ENCODE measurements at places on chromosomes 4 and X.
A peak's percentile ranks its signal among the peaks of the same experiment; 100 is the strongest.

- DNase-seq = peak; percentile 16
These were observed 2.6 kb downstream of the RAB28 start for GRCh38 chr4:13481569-13481968.

DNA sequence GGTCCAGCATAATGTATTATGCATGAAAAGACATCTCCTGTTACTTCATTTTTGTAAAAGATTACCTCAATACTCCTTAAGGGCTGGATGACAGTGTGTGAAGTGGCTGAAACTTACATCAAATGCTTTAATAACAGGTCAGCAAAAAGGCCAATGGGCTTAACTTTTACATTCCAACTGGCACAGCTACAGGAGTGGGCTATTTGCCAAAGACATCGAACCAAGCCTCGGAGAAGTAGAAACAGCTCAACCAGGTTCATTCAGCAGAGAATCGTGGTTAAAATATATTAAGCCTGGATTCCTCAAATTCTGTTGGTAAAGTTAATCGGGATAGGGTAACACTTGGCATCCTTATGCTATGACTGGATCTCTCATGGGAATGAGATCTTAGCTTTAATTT lies 639.7 kb downstream of the TRIML1 start:
- DNase-seq = peak; percentile 16

DNA sequence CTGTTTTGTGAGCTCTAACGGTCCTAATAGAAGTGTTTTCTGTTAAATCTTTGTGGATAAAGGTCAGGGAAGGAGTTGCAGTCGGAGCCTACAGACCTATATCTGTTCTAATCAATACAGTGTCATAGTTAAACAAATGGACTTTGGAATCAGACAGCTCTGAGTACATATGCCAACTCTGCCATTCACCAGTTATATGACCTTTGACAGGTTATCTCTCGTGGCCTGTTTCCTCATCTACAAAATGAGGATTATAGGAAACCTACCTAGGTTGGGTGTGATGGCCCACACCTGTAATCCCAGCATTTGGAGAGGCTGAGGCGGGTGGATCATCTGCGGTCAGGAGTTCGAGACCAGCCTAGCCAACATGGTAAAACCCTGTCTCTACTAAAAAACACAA lies 89.7 kb downstream of the MID1IP1 start:
- no peak for DNase-seq

- DNase-seq = no peak
These were observed 4.5 kb upstream of the ANXA5 start for GRCh38 chr4:121701263-121701662.

DNA sequence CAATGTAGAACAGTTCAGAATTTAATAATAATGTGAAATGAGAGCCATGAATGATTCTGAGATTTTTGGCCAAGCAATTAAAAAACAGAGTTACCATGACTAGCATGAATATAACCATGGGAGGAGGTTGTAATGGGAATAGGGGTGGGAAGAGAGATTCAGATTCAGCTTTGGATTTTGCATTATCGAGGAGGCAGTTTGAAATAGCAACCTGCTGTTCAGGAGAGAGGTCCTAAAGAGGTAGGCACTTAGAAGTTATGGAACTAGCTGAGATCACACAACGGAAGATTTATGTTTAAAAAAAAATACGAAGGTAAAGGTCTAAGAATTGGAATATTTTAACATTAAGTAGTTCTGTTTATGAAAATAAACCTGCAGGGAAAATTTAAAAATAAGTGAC lies 124.4 kb upstream of the TECRL start:
- DNase-seq = no peak

- DNase-seq = no peak
These were observed 91.9 kb downstream of the SEL1L3 start for GRCh38 chr4:25770847-25771246.

DNA sequence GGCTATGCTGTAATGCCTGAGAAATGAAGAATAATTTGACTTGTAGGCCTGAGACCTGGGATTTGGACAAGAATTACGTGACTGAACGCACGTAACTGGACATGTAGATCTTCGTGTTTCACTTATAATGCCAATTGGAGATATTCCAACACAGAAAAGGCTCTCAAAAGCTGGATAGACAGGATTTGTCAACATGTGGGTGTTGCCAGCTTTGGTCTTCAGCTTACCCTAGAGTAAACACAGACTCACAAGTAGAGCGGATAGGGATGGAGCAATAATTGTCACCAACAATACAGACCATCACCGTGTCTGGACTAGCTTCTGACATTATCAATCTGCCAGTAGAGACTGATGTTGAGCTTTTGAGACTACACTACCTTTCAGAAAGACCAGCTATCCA lies 1511.0 kb upstream of the ADGRL3 start:
- no peak for DNase-seq

- DNase-seq = no peak
These were observed 36.8 kb upstream of the NKX6-1 start for GRCh38 chr4:84535901-84536300.

GRCh38 chr4:27624749-27625148 lies 764.1 kb downstream of the STIM2 start:
- no peak for DNase-seq

GRCh38 chr4:149409555-149409962 lies 406.1 kb downstream of the IQCM start:
- DNase-seq = peak; percentile 53

DNA sequence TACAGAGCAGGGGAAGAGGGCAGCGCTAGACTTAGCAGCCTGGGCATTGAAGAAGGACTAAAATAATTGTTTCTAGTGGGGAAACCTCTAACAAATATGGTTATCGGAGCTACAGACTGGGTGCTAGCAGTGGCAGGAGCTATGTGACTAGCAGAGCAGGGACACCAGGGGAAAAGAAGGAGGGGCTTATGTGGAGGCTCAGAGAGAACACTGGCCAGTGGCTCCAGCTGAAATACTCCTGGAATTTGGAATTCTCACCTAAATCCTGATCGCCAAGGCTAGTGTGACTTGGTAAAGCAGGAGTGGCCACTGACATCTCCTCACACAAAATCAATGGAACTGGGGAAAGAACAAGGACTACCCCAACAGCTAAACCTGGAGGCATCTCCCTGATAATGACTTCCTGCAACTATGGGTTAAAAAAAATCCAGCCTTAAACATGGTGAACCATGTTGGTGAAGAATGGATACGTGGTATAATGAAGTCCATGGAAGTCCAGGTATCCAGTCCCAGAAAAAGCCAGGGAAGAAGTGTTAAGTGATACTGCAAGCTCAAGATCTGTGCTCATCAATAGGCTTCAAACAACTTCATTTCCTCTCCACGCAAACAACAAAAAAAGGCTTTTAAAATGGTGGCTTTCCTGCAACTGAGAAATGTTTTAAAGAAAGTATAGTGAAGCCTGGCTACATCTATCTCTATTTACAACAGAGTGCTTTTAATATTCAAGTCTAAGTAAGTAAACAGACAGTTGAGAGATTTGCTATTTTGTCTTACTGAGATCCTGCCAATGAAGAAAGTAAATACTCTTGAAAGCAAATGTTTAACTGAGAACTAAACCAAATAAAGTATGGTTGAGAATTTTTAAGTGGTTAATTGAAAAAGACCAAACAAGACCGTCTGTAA lies 1.8 kb downstream of the TAPT1 start:
- no peak for DNase-seq

GRCh38 chrX:15056044-15056443 lies 182.8 kb downstream of the MOSPD2 start:
- DNase-seq = peak; percentile 22

DNA sequence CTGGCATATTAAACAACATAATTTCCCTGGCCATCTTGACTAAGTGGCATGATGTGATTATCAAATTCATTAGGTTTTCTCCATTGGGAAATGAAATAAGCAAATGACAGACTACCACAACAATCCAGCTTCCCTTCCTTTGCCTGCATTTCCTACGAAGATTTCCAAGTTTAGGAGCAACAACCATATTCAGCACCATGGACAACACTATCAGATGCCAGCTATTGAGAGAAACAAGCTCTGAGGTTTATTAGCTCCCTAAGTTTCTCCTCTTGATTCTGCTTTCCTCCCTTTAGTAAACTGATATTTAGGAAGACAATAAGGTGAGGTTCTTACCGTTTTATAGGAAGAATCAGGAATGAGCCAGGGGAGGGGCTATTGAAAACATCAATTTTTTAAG lies 36.2 kb downstream of the DCX start:
- no peak for DNase-seq

GRCh38 chr4:124862261-124862660 lies 149.7 kb upstream of the ANKRD50 start:
- DNase-seq = no peak

DNA sequence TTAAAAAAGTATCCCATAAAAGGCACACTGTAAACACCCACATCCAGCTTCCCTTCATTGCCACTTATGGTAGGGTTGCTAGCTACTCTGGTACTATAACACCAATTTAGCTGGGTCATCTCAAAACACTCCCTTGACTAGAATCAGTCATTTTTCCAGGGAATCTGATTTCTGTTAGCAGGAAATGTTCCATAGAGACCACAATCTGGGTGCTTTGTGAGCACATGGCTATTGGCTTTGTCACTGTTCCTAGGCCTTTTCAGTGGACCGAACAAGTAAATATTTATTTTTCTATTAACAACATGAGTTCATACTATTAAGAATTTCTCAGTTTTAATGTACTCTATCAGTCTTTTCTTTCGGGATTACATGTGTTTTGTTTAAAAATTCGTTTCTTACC lies 404.7 kb upstream of the GNPDA2 start:
- DNase-seq = no peak

DNA sequence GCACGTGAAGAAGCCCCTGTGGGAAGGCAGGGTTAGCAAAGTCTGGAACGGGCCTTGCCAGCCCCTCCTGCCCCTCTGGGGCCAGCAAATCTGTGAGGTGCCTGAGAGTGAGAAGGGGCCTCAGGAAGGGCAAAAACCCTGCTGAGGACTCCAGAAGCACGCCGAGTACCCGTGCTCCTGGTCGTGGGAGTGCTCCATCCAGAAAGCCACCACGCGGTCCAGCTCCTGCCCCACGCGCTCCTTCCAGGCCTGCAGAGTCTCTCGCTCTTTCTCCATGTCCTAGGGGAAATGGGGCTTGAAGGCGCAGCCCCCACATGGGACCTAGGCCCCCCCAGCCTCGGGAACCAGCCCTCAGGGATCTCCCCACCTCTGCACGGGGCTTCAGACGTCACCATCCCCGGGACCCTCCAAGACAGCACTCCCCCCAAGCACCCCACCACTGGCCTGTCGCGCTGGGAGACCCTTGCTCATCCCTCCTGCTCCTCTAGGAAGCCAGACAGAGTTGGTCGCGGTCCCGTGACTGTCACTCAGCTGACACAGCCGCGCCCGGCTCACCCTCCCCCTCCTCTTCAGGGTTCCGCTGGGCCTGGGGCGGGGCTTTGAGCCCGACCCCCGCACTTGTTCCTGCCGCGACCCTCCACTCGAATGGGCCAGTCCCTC lies at the start of gene RENBP:
RENBP (minus strand) TSS at position 504 of the 660 bp plus-strand sequence; CDS start at position 471, 33 bp downstream.
- no peak for DNase-seq

DNA sequence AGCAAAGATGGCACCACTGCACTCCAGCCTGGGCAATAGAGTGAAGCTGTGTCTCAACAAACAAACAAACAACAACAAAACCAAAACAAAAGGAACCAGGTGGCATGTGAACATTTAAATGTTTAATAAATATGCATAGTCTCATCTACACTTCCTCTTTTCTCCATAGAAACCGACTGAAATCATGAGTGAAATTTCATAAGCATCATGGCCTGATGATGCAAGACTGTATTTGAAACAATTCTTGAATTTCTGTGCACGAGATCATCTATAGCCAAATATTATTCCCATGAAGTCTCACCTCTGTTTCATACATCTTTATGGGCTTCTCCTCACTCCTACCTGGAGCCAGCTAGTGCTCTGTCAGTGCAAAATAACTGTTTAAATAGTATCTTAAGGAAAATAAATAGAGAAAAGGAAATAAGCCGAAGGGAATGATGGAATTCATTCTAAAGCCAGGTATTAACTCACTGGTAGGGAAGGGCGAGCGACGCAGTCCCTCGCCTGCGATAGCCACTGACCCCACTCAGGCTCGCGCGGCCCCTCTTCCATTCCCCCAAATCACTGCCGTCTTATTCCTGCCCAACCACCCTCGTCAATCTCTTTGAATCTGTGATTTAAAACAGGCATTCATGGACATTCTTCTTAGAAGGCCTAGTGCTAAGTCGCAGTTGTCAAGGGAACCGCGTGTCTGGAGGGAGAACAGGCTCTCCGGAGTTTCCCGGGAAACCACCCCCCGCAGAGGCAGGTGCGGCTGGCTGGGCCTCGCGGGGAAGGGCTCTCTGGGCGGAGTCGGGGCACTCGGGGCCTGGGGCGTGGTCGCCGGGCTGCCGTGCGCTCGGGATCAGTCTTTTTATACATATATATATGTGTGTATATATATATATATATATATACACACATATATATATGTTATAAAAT lies 52.4 kb upstream of the TRIM2 start:
- DNase-seq = peak; percentile 48

DNA sequence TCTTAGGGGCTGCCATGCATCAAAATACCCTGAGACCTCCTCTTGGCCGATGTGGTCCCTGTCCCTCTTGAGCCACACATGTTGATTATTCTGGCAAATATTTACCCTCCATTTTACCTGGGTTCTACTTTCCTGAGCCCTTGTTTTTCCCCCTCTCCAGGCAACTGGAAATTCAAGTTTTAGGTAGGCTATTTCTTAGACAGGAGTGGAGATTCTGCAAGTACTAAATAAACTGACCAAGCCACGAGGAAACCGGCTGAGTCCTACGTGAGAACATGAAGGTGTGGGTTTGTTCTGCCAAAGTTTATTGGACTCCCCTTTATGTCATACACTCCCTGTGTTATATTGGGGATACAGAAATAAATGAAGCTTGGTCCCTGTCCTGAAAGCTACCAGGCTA lies 88.1 kb downstream of the RTL5 start:
- no peak for DNase-seq

DNA sequence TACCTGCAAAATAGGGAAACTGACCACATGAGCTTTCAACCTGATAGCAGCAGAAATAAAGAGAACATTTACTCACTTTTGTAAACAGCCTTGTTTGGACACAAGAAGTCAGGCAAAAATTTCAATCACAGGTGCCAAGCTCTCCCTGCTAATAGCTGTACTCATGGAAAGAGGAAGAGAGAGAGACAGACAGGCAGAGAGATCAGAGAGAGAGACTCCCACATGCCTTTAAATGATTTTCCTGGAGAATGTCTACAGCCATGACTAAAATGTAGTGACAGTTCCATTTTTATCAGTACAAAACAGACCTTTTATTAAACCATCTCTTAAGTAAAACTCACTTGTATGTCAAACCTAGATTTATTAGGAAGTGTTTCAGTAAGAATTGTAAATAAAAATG lies 752.9 kb downstream of the TRAM1L1 start:
- DNase-seq = no peak

DNA sequence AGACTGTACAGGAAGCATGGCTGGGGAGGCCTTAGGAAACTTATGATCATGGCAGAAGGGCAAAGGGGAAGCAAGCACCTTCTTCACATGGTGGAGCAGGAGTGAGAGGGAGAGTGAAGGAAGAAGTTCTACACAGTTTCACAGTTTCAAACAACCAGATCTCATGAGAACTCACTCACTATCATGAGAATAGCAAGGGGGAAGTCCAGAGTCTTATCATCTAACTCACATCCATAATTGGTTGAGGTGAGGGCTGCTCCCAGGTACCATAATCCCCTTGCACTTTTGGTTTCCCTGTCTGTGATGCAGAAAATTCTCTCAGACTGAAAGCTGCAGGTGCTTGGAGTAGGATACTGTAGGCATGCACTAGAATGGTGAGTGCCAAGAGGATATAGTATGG lies 233.8 kb upstream of the CPEB2 start:
- DNase-seq = no peak

- DNase-seq = no peak
These were observed 15.8 kb upstream of the DHRSX start for GRCh38 chrX:2516623-2517022.
